ENCODE measurements at places on chromosomes 2 and 18.
A peak's percentile ranks its signal among the peaks of the same experiment; 100 is the strongest.

DNA sequence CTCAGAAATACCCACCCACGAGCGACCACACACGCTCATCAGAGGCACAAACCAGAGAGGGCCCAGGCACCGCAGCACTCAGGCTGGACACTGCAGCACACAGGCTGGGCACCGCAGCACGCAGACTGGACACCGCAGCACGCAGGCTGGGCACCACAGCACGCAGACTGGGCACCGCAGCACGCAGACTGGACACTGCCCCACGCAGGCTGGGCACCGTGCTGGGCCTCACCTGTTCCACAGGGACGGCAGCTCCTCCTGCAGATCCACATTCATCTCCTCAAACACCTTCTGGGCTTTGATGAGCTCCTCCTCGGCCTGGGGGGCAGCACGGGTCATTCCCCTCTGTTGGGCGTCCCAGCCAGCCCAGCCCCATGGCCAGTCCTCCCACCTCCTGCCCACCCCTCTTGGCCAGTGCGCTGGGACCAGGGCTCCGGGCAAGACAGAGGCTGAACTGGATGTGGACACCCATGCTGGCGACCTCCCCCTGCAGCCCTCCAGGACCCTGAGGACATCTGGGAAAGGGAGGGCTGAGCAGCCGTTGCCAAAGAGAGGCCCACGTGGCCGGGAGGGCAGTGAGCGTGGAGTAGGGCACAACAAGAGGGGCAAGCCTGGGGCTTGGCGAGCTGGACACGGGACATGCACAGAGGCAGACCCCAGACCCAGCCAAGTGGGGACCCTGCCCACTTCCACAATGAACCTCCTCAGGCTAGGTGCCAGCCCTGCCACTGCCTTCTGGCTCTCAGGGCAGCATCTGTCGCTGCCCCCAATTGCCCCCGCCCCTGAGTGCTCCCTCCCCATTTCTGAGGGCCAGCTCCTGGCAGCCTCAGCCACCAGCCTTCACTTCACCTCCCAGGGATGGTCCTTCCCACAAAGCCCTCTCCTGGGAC is 43.0 kb downstream of the BIN1 start:
- peak overlapping the region; percentile 88 for H3K27ac ChIP-seq
- DNase-seq, result no peak
- no peaks in the 10 kb centered on the region for H3K27me3 ChIP-seq
- H3K36me3 ChIP-seq, result no peaks in the 10 kb centered on the region
- no peak overlapping the region for H3K4me3 ChIP-seq

GRCh38 chr18:3463051-3463450 is 13.1 kb downstream of the TGIF1 start:
- peaks cover 37% of the 10 kb centered on the region for H3K4me1 ChIP-seq
- no peak for DNase-seq
- no peak overlapping the region for H3K27ac ChIP-seq
- no peak overlapping the region for H3K4me3 ChIP-seq

DNA sequence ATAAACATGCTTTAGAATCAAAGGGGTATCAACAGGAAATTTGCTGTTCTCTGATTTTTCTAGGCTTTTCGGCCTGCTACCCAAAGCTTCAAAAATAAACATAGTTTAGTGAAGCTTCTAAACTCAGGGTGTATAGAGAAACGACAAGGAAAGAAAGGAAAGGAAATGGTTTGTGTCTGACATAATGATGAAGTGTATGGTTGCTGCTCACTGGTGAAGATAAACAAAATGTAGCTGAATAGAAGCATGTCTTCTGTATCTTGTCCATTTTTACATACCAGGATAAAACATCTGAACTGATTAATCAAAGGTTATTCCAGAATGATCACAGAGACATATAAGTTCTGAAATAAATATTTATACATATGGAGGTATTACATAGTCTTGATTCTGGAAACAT is 1324.6 kb upstream of the NRXN1 start:
- no peak overlapping the region for H3K27ac ChIP-seq
- no peak overlapping the region for H3K4me3 ChIP-seq
- DNase-seq, result no peak
- H3K4me1 ChIP-seq, result no peaks in the 10 kb centered on the region
- H3K27me3 ChIP-seq, result no peaks in the 10 kb centered on the region

GRCh38 chr2:207905546-207905945 is 119.8 kb downstream of the PLEKHM3 start:
- no peak for DNase-seq
- H3K27ac ChIP-seq, result no peak overlapping the region
- H3K27me3 ChIP-seq, result no peaks in the 10 kb centered on the region
- H3K4me3 ChIP-seq, result no peak overlapping the region
- peaks cover 14% of the 10 kb centered on the region for H3K36me3 ChIP-seq
- no peaks in the 10 kb centered on the region for H3K4me1 ChIP-seq

DNA sequence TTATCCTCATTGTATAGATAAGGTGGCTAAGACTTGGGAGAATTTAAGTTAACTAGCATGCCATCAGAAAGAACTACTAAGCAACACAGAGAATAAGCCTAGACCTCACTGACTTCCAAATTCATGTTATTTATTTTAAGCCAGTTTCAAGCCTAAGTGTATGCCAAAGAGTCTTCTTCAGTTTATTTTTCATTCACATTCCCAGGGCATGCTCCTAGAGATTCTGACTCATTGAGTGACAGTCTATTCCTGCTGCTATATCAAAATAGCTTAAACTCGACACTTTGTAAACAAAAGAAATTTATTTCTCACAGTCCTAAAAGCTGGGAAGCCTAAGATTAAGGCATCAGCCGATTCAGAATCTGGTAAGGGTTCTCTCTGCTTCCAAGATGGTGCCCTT is 467.1 kb downstream of the MBD2 start:
- no peaks in the 10 kb centered on the region for H3K4me1 ChIP-seq
- no peaks in the 10 kb centered on the region for H3K27me3 ChIP-seq
- no peak overlapping the region for H3K4me3 ChIP-seq
- no peak for DNase-seq
- no peak overlapping the region for H3K27ac ChIP-seq

DNA sequence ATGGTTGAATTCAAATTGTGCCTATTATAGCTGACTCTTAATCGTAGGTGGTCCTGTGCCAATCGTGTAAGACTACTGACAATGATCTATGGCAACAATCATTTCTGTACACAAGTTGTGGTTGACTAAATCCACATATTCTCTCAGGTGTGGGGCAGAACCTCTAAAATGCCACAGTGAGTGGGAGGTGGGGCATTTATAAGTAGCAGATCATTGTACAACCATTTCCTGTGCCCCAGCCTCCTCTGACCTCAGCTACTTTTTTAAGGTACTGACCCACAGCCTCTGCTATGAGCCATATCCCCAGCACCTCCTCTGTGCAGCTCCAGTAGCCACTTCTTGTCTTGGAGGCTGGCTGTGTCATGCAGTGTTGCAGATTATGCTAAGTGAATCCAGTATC is 48.6 kb upstream of the RAPH1 start:
- peak overlapping the region; percentile 86 for H3K27ac ChIP-seq
- H3K4me3 ChIP-seq, result no peak overlapping the region
- peaks cover 18% of the 10 kb centered on the region for H3K4me1 ChIP-seq
- no peak for DNase-seq

DNA sequence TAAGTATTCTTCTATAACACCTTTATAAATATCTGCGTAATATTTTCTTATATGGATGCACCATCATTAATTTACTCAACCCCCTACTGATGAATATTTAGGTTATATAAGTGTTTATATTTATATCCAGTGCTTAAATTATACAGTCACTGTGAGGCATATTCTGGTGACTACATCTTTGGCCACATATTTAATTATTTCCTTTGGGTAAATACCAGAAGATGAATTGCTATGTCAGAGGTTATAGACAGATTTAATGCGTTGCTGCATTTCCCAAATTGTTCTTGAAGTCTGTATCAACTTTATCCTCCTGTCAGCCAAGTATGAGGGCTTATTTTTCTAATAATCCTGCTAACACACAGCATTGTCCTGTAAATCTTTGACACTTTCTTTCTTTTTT is 18.7 kb downstream of the DYSF start:
- H3K36me3 ChIP-seq, result no peaks in the 10 kb centered on the region
- peaks cover 19% of the 10 kb centered on the region for H3K4me1 ChIP-seq
- no peak overlapping the region for H3K27ac ChIP-seq
- no peak for DNase-seq
- no peaks in the 10 kb centered on the region for H3K27me3 ChIP-seq

DNA sequence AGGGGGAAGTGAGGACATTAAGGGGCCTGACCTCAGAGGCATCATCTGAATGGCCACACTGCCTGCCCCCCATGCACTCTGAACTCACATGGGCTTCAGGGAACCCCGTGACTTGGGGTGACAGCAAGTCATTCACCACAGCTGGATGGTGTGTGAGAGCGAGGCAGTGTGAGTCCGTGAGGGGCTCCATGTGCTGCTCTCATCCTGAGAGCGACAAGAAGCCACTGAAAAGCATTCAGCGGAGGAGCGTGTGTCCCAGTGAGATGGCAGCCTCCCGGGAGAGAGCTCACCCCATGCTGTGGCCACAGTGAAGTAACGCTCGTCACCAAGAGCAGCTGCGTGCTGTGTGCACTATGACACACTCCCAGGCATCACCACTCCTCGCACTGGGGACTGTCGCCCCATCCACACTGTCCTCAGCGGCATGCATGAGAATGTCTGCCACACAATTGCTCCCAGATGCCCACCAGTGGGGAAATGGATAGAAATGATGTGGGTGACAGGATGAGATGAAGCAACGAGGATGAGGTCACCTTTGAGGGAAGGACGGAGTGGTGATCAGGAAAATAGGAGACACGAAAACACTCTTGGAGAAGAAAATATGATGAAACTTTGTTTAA is 213.0 kb upstream of the RAB6C start:
- no peak overlapping the region for H3K4me3 ChIP-seq
- H3K27ac ChIP-seq, result no peak overlapping the region
- DNase-seq, result no peak
- H3K4me1 ChIP-seq, result no peaks in the 10 kb centered on the region
- no peaks in the 10 kb centered on the region for H3K36me3 ChIP-seq

- H3K27ac ChIP-seq, result no peak overlapping the region
- no peaks in the 10 kb centered on the region for H3K27me3 ChIP-seq
- no peak overlapping the region for H3K4me3 ChIP-seq
- no peaks in the 10 kb centered on the region for H3K36me3 ChIP-seq
- no peaks in the 10 kb centered on the region for H3K4me1 ChIP-seq
Measured at GRCh38 chr2:60843006-60843405, 38.4 kb upstream of the REL start.

DNA sequence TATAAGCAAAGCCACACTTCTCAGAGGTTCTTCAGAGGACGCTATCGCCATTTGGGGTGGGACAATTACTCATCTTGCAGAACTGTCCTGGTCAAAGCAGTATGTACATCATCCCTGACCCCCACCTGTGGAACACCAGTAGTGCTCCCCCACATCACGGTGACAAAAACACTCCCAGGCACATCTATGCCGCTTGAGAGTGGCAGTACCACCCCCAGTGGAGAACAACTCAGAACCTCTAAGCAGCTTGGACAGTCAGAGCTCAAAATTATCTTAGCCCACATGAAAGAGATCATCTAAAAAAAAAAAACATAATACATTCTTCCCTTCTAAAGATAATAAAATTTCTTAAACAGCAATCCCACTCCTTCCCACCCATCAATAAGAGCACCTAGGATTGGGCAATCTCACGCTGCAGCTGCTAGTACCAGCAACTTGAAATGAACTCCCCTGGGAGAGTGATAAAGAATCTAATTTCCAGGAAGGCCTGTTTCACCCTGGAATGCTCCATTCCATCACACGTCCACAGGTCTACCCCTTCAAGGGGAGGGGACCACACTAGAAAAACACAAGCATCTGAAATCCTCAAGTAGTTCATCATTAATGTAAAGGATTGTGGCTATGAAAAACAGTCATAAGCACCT is 31.7 kb downstream of the LRP2 start:
- no peak overlapping the region for H3K4me3 ChIP-seq
- DNase-seq, result no peak
- no peaks in the 10 kb centered on the region for H3K4me1 ChIP-seq
- H3K36me3 ChIP-seq, result no peaks in the 10 kb centered on the region

DNA sequence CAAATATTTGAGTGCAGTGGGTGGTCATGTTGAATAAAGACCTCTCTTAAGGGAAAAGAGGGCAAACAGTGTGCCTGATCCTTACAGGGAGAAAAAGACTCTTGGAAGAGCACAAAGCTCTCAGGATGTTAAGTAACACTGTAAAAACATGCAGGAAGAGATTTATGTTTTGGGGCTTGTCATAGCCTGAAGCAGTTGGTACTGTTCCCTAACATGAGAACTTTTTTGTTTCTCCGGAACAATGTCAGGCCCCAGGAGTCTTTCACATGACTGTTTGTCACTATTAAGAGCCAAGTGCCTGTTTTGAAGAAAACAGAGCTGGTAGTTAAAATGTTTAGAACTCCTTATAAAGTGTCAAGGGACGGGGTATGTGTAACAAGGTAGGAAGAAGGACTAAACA is 83.7 kb upstream of the B3GNT2 start:
- H3K4me3 ChIP-seq, result no peak overlapping the region
- no peaks in the 10 kb centered on the region for H3K4me1 ChIP-seq
- no peaks in the 10 kb centered on the region for H3K27me3 ChIP-seq
- H3K27ac ChIP-seq, result no peak overlapping the region
- H3K36me3 ChIP-seq, result no peaks in the 10 kb centered on the region
- no peak for DNase-seq

GRCh38 chr2:56889738-56890137 is 705.9 kb downstream of the CCDC85A start:
- H3K36me3 ChIP-seq, result no peaks in the 10 kb centered on the region
- no peak for DNase-seq
- no peaks in the 10 kb centered on the region for H3K27me3 ChIP-seq

- H3K27ac ChIP-seq, result no peak overlapping the region
- no peak for DNase-seq
- H3K27me3 ChIP-seq, result no peaks in the 10 kb centered on the region
- no peaks in the 10 kb centered on the region for H3K4me1 ChIP-seq
Measured at GRCh38 chr2:124395961-124396360, 370.9 kb downstream of the CNTNAP5 start.

GRCh38 chr2:232013701-232014353 is 52.3 kb downstream of the DIS3L2 start:
- H3K27me3 ChIP-seq, result no peaks in the 10 kb centered on the region
- H3K4me3 ChIP-seq, result no peak overlapping the region
- H3K27ac ChIP-seq, result no peak overlapping the region
- DNase-seq, result no peak
- H3K36me3 ChIP-seq, result peaks cover 37% of the 10 kb centered on the region

DNA sequence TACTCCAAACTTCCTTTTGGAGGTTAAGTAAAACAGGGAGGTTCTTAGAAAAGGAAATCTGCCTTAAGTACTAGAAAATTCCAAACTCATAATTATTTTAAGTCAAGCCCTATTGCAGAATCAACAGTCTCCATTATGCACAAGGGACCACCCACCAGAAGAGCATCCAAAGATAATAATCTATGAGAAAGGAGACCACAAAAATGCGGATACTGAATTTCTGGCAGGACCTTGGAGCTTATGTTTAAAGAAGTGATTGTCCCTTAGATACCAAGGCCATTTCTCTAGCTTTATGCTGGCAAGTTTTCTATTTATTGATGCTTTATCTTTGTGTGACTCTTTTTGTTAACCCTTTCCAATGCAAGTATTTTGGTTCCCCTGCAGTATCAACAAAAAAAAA is 404.0 kb upstream of the MMADHC start:
- H3K27me3 ChIP-seq, result no peaks in the 10 kb centered on the region
- no peaks in the 10 kb centered on the region for H3K36me3 ChIP-seq
- H3K4me1 ChIP-seq, result no peaks in the 10 kb centered on the region
- H3K27ac ChIP-seq, result no peak overlapping the region
